ENCODE measurements at places on chromosomes 5 and 9. TPM values are rescaled to one million over a fixed set of nuclear protein-coding genes. Genes with fewer than 3 reads are reported as not detected.

The PCDH1 gene
- 36.7 TPM for total RNA-seq

- no peak for DNase-seq
Measured at GRCh38 chr9:101387871-101388506, 3.2 kb upstream of the BAAT start.

The LRRC14B gene
- not detected for total RNA-seq

The FAM78A gene
- total RNA-seq = 4.1 TPM

GRCh38 chr5:176744584-176744965 is 65.8 kb upstream of the UNC5A start:
- no peak for DNase-seq

- no peak for DNase-seq
Measured at GRCh38 chr9:128006332-128006996, 25.7 kb upstream of the EEIG1 start.

GRCh38 chr9:94624629-94625028 is 14.7 kb downstream of the FBP1 start:
- no peak for DNase-seq

DNA sequence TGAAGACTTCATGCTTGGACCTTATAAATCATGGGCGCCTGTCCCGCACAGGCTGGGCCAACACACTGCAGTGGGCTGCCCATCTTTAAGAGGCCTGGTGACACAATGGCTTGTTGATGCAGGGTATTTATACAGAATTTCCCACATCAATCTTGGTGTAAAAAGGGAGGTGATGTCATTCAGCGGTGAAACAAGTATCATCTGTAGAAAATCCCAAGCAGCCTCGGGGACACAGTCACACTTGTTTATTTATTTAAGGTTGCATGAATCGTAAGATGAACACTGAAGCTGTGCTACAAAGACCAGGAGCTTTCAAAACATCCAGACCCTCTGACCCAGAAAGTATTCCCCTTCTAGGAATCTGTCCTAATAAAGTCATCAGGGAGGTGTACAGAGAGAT is 40.5 kb downstream of the SMIM23 start:
- no peak for DNase-seq

DNA sequence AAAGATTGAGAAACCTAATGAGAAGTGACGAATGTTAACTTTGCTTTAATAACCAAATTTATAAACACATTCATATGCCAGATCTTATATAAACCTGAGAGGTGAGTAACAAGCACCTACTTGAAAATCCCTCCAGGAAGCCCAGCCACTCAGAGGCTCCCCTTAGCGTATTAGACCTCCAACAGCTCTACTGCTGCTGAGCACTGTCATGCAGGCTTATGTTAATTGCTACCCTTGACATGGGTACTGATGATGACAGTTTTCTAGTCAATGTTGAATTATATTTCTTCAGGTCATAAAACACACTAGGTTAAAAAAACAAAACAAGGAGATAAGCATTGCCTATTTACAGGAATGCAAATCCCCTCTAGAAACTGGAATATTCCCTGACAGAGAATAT is 161.2 kb downstream of the MPDZ start:
- DNase-seq = no peak

GRCh38 chr9:9919174-9919775 is 693.5 kb downstream of the PTPRD start:
- DNase-seq = no peak

The POU5F2 gene
- 2.0 TPM for total RNA-seq

The NR4A3 gene
- total RNA-seq = 37.4 TPM

DNA sequence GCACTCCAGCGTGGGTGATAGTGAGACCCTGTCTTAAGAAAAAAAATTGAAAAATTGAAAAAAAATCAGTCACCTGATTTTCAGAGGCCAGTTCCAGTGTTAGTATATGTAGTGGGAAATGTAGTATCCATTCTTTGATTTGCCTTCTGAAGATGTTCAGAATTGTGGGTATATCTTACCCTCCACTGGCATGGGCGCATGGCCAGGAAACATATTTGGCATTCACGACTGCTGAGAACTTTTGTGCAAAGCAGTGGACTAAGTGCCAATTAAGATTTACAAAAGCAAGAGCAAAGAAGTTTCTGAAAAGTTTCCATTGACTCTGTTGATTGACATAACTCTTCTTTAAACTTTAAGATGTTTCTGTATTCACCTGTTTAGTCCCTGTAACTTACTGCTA is 2.4 kb downstream of the CAVIN4 start:
- no peak for DNase-seq
